Esophagus squamous epithelium (tissue), 5 donors: ENCODE measurements at places on chromosomes 1 and 21.

DNA sequence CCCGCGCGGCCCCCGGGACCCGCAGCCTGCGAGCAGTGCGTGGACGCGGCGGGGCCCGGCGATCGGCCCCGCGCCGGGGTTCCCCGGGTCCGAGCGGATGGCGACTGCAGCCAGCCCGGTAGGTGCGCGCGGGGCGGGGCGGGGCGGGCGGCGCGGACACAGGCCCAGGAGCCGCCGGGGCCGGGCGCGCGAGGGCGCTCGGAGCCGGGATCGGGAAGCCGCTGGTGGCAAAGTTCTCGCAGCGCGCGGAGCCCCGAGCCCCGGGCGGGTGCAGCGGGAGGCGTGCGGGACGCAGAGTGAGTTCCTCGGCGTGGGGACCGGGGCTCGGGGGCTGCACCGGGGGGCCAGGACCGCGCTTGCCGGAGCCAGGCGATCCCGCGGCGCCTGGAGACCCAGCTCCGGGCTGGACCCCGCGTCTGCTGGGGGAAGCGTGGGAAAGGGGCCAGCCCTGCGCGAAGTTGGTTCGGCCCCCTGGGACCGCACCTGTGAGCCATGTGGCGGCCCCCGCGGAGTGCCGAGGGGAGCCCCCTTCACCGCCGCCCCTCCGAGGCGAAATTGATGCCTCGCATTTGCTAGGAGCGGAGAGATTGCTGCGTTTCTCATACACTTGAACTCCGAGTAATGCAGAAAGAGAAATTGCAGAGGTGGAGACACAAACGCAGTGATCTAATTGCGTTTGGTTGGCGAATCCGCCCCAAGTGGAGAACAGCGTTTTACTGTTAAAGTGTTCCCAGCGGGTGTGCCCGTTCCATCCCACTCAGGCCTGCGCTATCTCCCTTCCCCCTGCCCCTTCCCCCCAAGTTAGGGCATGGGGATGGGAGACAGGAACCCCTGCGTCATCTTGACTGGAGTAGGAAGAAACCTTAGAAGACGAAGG, 228.9 kb upstream of the TMEM51 start:
- DNase-seq: no peak

DNA sequence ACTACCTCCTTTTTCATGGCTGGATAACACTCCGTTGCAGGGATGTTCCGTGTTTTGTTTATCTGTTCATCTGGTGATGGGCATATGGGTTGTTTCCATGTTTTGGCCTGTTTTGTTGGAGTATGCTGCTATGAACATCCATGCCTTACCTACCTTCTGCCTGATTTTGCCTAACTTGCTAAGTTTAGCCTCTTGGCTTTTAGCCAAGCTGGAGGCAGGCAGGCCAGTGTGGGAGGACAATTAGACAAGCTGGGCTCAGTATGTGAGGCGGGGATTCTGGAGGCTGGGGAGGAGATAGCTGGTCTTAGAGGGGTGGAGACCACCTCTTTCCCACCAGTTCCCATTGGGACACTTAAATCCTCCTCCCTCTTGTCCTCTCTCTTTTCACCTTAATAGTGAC, 98.4 kb upstream of the WNT4 start:
- no peak for DNase-seq

DNA sequence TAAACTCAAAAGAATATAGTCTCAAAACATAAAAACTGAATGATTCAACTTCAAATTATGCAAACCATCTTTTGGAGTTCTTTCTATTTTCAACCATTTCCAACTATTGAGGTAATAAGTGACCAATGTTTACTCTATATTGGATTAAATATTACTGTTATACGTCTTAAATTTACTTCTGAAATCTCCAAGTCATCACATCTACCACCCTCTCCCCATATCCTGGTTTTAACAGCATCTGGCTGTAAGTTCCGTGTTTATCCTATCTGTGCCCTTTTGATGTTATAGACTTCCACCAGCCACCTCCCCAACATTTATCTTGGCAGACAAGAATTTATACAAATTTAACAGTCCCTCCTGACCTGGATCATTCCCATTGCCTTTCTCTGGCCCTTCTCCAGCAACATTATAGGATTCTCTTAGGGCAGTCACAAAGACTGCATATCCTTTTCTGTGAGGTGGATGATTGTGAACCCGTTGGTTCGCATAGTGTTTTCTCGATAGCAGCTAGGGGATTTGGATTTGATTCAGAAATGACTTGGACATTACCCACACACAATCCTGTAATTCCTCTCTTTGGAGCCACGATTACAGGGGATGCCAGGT, 313.4 kb upstream of the FMN2 start:
- DNase-seq: no peak

GRCh38 chr1:227299241-227299627, 19.1 kb downstream of the CDC42BPA start:
- DNase-seq: no peak

GRCh38 chr1:88731475-88732269, 47.6 kb downstream of the PKN2 start:
- DNase-seq: no peak

DNA sequence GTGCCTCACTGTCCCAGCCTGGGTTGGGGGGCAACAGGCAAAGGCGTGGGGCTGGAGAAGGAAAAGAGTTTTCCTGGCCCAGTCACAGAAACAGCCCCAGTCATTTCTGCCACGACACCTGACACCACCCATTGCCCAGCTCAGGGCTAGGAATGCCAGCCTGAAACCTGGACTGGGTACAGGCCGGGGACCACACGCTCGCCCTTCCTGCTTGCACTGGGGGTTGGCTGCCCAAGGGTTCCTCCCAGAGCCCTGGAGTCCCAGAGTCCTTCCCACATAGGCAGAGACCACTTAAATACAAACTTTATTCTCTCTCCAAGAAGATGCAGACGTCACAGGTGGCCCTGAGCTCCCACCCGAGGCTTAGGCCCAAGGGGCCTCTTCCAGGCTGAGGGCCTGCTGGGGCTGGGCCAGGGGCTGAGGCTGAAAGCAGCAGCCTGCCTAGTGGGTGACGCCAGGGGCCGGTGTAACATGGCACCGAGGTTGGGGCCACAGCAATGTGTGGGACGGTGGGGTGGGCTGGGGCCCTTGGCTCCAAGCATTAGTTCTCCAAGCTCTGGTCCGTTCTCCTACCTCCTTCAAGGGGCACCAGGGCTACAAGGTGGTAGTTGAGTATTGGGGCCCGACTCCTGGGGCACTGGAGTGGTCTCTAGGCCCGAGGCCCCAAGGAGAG, 1.6 kb downstream of the TMEM52 start:
- no peak for DNase-seq

DNA sequence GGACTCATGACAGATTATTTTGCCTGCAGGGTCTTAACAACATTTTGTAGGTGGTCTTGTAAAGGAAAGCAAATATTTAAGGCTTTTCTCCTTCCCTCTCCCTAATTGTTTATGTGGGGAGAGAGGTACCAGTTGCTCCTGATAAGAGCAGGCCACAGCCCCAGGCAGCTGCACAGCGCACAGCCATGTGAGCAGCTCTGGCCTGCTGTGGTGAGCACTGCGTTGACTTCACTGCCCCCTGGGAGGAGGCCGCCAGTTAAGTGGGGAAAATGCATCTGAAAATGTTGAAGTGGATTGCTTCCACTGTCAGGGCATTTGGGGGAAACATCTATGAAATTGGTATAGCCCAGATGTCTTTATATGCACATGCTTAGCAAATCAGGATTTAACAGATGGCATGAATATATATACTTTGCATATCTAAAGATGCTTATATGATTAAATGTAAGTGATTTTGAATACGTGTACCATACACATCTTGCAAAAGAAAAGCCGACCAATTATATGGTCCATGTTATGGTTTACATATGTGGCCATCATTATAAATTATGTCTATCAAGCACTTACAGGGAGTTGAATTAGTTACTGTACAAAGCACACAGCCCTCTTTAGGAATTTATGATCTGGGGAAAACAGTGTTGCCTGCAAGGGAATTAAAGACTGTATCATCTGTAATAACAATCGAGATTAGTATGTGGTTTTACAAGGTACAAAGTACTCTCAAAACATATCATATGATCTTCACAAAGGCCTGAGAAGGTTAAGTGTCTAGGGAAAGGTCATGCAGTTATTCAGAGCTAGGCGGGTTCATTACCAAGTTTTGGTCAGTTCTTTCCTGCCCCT, 132.1 kb downstream of the RHOU start:
- no peak for DNase-seq

GRCh38 chr1:117599286-117600221, 6.3 kb upstream of the TENT5C start:
- DNase-seq: no peak

- no peak for DNase-seq
Measured at GRCh38 chr1:158329733-158330132, 1.6 kb downstream of the CD1B start.

- DNase-seq: no peak
Measured at GRCh38 chr1:180566026-180566425, 7.3 kb downstream of the OVAAL start.
